ENCODE measurements at places on chromosomes 6 and 20.
A peak's percentile ranks its signal among the peaks of the same experiment; 100 is the strongest.

GRCh38 chr20:62749851-62750445 lies 41.3 kb downstream of the NTSR1 start:
- no peak for DNase-seq

DNA sequence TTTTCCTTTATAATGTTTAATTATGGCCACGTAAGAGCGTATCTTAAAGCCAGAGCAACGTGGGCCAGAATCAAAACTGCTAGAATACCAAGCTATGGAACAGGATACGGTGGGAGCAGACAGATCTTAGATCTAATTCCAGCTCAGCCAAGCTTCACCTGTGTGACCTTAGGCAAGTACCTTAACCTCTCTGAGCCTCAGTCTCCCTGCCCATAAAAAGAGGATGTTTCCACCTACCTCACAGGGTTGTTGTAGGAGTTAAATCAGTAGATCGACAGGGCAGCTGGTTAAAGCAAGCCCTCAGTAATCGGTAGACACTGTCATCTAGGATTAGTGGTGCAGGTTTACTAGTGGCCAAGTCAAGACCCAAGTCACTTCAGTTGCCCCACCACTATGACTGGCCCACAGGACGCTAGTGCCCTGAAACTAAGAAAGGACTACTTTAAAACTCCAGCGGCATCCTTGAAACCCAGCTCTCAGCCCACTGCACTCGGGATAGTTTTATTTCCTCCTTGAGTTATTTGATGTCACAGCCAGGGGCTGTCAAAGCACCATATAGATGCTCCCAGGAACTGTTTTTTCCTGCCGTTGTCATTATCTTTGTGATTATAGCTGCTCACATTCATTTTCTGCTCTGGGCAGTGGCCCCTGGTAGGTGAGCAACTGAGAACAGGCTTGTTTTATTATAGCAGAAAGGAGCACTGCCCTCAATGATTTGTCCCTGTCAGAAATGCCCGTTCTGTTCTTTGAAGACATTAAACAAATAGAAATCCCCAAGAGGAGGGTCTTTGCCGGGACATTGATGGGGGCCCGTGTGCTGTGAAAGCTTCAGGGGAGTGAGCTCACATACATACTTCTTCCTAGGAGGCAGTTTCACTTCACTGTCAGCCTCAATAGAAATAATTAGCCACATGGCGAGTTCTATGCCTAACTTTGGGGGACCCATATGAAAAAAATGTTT lies 63.1 kb downstream of the ISM1 start:
- DNase-seq: no peak

- DNase-seq: no peak
These were observed 23.5 kb downstream of the TM9SF4 start for GRCh38 chr20:32132911-32133549.

DNA sequence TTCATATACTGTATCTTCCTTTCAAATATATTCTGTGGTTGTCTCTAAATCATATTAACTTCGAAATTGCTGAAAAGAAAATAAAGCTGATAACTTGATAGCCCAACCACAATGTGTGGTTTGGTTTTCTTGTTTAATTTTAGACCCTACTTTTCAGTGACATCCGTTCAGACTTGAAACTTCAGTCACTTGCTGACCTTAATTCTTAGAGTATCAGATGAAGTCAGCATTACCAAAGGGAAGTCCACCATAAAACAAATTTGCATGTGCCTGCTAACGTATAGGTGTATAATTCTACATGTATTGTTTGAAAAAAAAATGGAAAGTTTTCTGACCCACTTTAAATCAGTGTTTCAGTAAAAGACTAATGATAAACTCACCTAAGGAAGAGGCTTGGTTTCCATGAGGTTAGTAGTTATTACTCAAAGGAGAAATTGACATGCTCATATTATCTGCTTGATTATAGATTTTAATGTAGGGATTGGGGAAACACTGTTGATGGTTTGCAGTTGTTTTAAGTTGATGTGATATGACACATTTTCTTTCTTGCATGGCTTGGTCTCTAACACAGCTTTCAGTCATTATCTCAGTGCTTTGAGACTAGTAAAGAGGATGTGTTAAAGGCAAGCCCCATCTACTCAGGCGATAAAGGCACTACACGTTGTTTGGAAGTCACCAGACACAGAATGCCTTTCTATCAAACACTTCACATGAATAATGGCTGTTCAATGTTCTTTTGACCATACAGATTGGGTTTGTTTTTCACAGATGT lies 5.2 kb upstream of the IL17A start:
- DNase-seq: no peak

GRCh38 chr20:20827992-20828597 lies 115.7 kb upstream of the RALGAPA2 start:
- no peak for DNase-seq

DNA sequence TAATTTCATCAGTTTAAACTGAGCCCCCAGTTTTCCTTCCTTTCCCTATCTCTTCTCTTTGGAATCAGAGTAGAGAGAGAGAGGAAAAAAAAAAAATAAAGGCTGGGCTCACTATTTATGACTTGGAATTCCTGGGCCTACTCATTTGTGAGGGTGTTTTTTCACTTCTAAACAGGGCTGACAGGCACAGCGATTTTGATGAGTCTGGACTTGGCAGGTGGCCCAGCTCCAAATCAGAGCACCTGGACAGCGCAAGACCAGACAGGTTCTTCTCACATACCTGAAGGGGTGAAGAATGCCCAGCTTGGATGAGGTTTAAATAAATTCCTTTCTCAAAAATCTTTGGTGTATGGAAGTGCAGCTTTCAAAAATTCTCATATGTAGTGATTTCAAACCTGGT lies 122.2 kb downstream of the KIF13A start:
- DNase-seq: no peak

DNA sequence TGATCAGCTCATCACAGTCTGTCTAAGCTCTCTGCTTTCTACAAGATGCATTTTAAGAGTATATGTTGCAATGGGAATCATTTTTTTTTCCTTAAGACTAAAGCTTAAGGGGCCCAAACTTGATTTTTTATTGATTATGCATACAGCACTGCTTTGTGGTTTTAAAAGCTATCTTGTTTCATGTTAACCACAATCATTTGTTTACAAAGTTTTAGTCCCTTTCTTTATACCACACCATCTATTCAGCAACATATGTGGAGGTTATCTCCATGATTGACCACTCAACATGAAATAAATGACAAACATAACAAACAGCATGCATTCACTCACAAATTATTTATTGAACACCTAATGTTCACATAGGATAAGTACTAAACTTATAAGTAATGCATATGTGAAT lies 119.1 kb downstream of the FHL5 start:
- DNase-seq: no peak

DNA sequence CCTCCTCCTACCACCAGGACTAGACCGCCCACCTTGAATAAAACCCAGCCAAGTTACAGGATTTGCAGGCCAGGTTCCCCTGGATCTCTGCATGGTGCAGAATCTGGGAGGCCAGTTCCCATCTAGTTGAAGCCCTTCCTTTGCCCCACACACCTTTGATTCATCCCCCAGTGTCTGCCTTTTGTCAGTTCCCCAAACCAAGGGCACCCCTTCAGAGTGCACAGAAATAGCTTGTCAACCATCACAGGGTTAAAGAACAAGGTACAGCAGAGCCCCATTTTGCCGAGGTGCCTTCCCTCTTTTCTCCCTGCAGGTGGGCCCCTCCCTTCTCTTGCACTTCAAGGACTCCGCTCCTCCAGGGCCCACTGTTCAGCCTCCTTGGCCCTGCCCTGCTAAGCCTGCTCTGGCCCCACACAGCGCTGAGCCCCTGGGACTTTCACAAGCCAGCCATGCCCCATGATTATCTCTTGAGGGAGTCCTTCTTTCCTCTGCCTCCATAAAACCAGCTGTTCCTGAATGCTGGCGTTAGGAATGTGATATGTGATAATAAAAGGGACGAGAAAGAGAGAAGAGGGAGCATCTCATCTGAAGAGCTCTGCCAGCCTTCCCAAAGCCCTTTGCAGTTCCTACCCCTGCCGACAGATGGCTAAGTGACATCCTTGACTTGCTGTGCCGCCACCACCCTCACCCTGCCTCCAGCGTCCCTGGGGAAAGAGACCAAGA lies 280.3 kb downstream of the CDC5L start:
- peak; percentile 10 for DNase-seq

- no peak for DNase-seq
These were observed 73.5 kb downstream of the ARMC2 start for GRCh38 chr6:108921547-108922361.

GRCh38 chr6:137471986-137472385 lies 22.2 kb downstream of the OLIG3 start:
- no peak for DNase-seq

DNA sequence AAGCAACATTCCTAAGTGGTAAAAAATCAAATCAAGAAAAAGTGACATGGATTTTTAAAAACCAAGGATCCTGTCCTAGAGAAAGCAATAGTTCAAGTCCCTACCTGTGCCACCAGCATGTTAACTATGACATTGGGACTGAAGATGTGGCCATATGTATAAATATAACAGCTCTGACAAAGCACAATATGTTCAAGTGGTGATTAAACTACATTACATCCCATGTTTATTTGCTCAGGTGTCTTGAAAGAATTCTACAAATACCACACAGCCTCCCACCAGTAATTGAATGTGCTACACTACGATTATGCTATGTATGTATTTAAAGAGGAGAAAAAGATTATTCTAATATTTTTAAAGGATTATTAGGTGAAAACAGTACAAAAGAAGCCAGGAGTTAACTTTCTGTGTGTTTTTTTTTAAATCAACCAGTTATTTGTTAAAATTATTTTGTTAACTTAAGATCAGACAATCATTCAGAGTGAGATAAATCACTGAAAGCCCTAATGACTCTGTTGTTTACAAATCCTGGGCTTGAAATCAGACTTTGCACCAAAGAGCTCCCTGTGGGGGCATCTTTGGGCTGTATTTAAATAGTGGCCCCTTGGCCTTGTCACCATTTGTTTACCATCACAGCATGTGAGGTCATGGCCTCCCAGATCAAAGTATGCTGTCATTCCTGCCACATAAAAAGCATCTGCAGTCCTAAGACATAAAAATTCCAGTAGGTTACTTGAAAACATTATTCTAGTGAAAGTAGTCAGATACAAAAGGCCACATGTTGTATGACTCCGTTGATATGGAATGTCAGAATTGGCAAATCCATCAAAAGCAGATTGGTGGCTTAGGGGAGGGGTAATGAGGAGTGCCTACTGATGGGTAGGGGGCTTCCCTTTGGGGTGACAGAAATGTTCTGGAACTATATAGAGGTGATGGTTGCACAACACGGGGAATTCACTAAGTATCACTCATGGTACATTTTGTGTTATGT lies 17.1 kb downstream of the TTLL2 start:
- DNase-seq: no peak

GRCh38 chr20:58852543-58853271 lies at the start of gene GNAS:
Gene GNAS, plus strand, starts transcription at chr20:58852716.
- DNase-seq: peak; percentile 26

- DNase-seq: no peak
These were observed 146.1 kb downstream of the TFAP2A start for GRCh38 chr6:10268611-10269310.
